T-helper 17 cell (primary cell): ENCODE measurements at places on chromosomes 12 and 14.

GRCh38 chr12:115799610-115800009 is 477.9 kb downstream of the MED13L start:
- DNase-seq: no peak
- no peaks in the 10 kb centered on the region for H3K36me3 ChIP-seq
- no peak overlapping the region for H3K4me3 ChIP-seq

DNA sequence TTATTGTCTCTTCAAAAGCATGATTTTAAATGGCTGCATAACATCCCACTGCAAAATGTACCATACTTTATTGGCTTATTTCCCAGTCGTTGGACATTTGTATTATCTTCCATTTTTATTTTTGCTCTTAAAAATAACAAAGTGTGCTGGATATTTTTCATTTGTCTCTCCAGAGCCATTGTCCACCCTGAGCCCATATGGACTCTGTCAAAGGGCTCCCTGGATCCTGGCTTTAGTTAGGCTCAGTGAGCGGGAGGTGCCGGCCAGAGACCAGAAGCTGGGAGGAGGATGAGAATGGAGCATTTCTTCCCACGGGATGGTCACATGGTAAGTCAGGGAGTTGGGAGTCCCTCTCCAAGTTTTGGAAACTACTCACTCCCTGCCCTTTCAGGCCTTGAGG is 296.9 kb downstream of the NUAK1 start:
- peaks cover 21% of the 10 kb centered on the region for H3K27me3 ChIP-seq
- no peak for DNase-seq
- H3K4me3 ChIP-seq: no peak overlapping the region
- no peaks in the 10 kb centered on the region for H3K4me1 ChIP-seq
- H3K27ac ChIP-seq: no peak overlapping the region
- H3K36me3 ChIP-seq: no peaks in the 10 kb centered on the region

GRCh38 chr12:19749906-19750574 is 310.7 kb downstream of the AEBP2 start:
- H3K4me3 ChIP-seq: no peak overlapping the region
- H3K36me3 ChIP-seq: no peaks in the 10 kb centered on the region
- no peak overlapping the region for H3K27ac ChIP-seq
- H3K4me1 ChIP-seq: peaks cover 2% of the 10 kb centered on the region
- no peaks in the 10 kb centered on the region for H3K27me3 ChIP-seq

DNA sequence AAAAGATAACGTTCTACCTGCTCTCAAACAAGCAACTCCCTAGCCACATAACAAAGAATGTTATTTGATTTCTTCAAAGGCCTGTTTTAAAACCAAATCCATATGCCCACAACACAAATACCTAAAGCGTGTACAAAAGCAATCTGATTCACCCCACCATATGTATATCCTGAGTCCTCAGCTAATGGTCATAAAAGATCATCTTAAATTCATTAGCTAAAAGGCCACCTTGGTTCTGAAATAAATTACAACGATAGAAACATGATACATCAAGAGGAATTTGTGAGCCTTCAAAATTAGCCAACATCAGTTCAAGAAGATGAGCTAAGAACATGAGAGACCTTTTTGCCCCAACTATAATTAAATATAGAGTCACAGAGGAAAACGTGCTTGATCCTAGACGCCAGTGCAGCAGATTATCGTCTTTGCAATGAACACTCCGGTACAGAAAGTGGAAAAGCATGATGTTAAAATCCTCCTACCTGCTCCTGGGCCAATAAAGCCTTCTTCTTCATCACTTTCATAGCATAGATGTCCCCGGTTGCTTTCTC is 20.0 kb downstream of the CIT start:
- no peak overlapping the region for H3K4me3 ChIP-seq
- H3K36me3 ChIP-seq: peaks cover 2% of the 10 kb centered on the region
- H3K27me3 ChIP-seq: no peaks in the 10 kb centered on the region
- peaks cover 14% of the 10 kb centered on the region for H3K4me1 ChIP-seq

- H3K4me3 ChIP-seq: no peak overlapping the region
- DNase-seq: no peak
- H3K27me3 ChIP-seq: no peaks in the 10 kb centered on the region
- H3K27ac ChIP-seq: no peak overlapping the region
- H3K36me3 ChIP-seq: no peaks in the 10 kb centered on the region
Measured at GRCh38 chr12:71135812-71136176, 22.0 kb downstream of the TSPAN8 start.
